Germinal center (tissue), 1 donor: ENCODE measurements at places on chromosomes 4 and X.

GRCh38 chr4:11297201-11297600 lies 131.5 kb downstream of the HS3ST1 start:
- DNase-seq, result no peak

DNA sequence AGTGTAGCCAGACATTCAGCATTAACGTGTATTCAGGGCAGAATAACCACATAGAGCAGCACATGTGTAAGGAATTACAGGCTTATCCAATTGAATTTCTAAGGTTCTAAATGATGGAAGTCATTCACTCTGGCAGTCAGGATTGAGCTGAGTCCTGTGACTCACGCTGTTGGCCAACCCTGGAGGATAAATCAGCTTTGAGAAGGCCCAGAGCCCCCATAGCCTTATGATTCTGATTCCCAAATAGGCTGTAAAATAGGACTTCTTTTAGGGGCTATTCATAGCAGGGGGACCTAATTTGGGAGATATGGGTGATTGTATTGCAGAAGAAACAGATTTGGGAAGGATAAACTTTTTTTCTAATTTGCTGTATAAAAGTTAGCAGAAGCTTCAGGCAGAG lies 8.1 kb upstream of the HPF1 start:
- no peak for DNase-seq

DNA sequence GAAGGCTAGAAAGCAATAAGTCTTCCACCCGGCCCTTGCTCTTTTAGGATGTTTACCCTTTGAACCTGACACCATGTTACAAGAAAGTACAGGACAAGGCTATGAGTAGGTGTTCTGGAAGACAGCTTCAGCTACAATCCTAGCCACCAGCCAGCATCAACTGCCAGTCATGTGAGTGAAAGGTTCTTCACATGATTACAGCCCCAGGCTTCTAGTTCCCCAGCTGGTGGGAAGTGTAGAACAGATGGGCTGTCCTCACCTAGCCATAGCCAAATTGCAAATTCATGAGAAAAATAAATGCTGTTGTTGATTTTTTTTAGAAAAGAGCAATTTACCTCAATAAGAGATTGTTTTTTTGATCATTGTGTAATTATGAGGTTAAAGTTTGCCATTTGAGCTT lies 60.8 kb downstream of the GRXCR1 start:
- no peak for DNase-seq

DNA sequence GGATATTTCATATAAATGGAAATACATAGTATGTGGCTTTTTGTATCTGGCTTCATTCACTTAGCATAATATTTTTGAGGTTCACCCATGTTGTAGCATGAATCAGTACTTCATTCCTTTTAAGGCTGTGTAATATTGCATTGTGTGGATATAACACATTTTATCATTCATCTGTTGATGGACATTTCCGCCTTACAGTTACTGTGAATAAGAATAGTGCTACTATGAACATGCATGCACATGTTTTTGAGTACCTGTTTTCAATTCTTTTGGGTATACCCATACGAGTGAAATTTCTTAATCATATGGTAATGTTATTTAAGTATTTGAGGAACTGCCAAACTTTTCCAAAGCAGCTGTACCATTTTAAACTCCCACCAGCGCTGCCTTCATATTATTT lies 539.6 kb upstream of the DIPK2B start:
- no peak for DNase-seq

DNA sequence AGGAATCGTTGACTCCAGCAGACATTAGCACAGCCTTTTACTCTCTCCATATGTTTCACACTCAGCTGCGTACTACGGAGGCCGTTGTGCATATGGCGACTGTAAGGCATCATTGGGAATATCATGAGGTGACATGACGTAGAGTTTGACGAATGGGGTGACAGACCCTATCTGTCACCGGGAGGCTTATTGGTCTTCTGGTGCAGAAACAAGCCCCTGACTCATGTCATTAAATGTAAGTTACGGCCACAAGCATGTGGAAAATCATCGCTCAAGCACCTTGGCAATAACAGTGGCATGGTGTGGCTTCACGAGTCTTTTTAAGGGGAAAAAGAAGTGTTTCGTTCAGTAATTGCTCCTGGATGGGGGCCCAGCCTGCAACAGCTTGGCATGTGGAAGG lies 115.2 kb upstream of the LRPAP1 start:
- no peak for DNase-seq

GRCh38 chr4:19936476-19936875 lies 315.2 kb upstream of the SLIT2 start:
- DNase-seq, result no peak

GRCh38 chr4:109205186-109205585 lies 97.3 kb downstream of the COL25A1 start:
- DNase-seq, result no peak

- DNase-seq, result no peak
Measured at GRCh38 chrX:22800806-22801205, 199.0 kb upstream of the DDX53 start.

DNA sequence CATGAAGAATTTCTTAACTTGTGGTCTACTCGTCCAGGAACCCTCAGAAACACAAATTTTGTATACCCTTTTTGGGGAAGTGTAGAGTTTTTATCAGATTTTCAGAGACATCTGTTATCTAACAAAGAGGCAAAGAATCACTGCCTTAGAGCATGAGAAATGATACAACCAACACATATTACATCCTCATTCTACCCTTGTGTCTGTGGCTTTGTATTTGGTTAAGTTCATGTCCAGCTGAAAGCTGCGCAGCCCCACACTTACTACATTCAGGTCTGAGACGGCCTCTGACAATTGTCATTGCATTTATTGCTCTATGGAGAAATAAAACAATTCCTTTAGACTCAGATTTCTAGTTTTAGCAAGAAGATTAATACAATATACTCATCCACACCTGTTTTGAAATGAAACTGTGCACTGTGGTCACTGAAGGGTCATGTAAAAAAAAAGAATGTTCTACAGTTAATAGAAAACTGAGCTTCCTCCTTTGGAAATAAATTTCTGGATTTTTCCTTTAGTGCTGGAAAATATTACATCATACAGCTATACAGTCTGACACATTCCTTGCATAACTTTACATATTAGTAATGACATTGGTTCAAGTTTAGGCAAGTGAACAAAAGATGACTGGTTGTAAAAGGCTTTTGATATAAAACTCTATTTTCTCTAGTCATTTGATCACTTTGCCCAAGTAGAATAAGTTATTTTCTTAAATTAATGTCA lies 39.8 kb downstream of the GLRB start:
- no peak for DNase-seq

DNA sequence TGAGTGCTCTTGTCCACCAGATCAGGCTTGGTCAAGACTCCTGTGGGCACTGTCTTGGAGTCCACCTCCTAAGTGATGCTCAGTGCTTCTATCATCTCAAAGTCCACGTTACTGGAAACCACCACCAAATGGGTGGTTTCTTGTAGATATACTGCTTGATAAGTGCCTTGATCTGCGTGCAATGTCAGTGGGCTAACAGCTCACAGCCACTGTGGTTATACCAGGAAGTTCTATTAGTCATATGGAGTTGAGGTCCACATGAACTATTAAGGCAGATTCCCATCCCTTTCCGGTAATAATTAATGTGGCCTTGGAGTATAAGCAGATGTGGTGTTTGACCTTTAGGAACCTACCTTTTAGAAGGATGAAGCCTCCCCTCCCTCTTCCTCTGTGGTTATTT lies 161.9 kb downstream of the ZNF518B start:
- no peak for DNase-seq

GRCh38 chr4:36218121-36218520 lies 26.2 kb downstream of the ARAP2 start:
- no peak for DNase-seq

- peak; percentile 89 for DNase-seq
Measured at GRCh38 chr4:41214136-41214824, at the start of gene APBB2. TSS of gene APBB2 (minus strand) at chr4:41214542. CDS start at chr4:41033254, 181,288 bp downstream.

- DNase-seq, result no peak
Measured at GRCh38 chr4:176400816-176401461, 81.2 kb downstream of the SPCS3 start.

DNA sequence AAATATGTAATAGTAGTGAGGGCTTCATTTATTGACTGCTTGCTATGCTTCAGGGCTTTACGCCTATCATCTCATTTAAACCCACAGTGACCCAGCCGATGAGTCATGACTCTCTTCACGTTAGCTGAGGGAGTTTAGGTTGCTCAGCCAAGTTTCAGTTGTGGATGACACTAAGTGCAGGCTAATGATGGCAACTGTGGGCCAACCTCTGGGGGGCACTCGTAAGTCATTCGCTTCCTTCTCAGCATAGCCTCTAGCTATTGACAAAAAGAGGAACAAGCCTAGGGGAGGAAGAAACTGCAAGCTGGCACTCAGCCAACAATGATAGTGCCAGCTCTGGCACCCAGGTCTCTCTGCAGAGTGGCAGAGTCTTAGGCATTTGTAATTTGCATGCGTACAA lies 325.0 kb downstream of the ARHGAP10 start:
- peak; percentile 59 for DNase-seq

DNA sequence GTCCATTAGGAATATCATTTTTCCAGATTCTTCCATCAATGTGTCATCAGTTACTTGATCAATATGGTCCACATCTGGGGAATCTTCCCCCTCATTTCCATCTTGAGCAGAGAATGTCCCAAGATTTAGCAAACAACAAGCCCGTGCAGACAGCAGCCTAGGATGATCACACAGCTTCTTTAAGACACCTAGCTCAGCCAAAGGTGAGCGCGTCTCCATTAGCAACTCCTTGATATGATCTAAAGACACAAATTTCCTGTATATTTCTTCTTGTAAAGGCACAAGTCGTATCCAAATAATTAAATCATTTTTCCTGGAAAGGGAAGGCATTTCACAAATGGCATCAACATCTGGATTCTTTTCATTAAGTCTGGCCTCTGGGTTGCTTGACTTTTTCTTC lies 25.8 kb downstream of the PIN4 start:
- no peak for DNase-seq
